ENCODE measurements at places on chromosomes 3 and 15.

GRCh38 chr3:10672422-10672821, 143.6 kb upstream of the SLC6A11 start:
- no peak for DNase-seq

- peak; percentile 3 for DNase-seq
Measured at GRCh38 chr15:86743283-86743903, 663.7 kb downstream of the AGBL1 start.

GRCh38 chr3:129599607-129600006, 6.9 kb downstream of the PLXND1 start:
- DNase-seq = no peak

GRCh38 chr3:52321481-52321880, 5.4 kb downstream of the DNAH1 start:
- no peak for DNase-seq

- no peak for DNase-seq
Measured at GRCh38 chr3:134007819-134008218, 21.9 kb downstream of the SLCO2A1 start.

- no peak for DNase-seq
Measured at GRCh38 chr3:67691207-67691606, 36.8 kb upstream of the SUCLG2 start.

- DNase-seq = peak; percentile 88
Measured at GRCh38 chr15:100781061-100781960, 98.3 kb upstream of the ALDH1A3 start.

DNA sequence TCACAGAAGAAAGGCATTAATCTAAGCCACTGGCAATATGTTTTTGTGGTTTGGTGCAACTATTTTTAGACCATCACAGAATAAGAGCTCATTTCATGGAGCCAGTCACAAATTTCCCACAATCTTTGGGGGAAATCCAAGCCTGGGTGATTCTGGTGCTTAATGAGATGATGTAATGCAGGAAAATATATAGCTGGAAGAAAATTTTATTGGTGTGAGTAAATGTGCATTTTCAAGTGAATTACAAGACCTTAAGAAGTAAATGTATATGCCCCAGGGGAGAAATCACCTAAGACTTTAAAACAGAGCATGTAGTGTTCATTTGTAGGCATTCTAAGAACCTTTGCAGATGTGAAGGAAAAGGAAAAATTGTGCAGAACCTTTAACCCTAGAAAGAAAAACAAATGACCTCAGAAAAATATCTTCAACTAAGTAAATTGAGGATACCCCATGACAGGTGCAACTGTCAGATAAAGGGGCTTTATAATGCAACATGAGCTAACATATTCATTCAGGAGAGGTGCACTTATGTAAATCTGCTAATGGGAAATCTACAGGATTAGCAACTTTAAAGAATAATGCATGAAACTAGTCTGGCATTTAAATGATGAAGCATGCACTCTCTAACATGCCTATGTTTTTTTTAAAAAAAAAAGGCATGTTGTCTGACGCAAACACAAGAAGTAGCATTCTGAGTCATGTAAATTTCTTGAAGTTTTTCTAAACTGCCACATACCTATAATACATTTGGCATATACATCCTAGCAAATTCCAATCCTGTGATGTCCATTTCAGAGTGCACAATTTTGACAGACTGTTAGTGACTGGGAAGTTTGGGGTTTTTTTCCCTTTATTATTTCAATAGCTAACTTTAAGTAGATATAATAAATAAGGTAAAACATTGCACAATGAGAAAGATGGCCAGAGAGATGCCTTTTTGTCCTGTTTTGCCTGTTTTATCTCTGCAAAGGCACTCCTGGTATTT, 105.1 kb downstream of the MEX3B start:
- no peak for DNase-seq
